Muscle of arm (tissue), 14 donors: ENCODE measurements at places on chromosomes 5 and 9.
A peak's percentile ranks its signal among the peaks of the same experiment; 100 is the strongest.

GRCh38 chr5:14531668-14532067, 49.9 kb upstream of the OTULINL start:
- DNase-seq: no peak

DNA sequence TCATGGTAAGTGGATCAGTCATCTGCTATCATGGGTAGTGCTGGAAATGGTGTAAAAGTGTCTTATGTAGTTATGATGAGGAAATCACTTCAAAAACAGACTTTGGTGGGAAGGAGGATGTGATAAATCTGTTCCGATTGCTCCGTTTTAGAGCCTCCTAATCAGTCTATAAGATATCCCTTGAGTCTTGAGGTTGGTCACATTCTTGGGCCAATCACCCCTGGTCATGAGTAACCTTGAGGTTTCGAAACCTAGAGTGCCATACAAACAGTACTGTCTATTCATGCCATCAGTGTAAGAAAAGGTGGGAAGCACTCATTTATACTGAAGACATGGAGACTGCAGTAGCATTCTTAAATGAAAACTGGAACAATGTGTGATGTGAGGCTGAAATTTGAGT, 45.8 kb downstream of the LRRTM2 start:
- DNase-seq: no peak

DNA sequence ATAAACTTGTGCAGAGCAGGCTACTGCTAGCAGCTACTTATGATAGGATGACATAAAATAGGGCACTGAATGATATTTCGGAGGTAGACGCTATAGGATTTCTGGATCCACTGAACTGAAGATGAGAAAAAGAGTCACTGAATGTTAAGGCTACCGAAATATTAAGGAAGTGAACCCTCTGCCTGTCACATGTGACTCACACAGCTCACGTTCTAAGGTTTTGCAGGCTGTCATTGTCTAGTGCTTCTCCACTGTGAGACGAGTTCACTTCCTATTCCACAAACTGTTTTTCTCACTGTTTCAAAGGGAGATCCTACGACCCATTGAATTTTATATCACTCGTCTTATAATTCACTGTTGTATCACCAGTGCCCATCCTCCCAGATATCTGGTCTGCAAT, 100.8 kb downstream of the CTNND2 start:
- DNase-seq: no peak

DNA sequence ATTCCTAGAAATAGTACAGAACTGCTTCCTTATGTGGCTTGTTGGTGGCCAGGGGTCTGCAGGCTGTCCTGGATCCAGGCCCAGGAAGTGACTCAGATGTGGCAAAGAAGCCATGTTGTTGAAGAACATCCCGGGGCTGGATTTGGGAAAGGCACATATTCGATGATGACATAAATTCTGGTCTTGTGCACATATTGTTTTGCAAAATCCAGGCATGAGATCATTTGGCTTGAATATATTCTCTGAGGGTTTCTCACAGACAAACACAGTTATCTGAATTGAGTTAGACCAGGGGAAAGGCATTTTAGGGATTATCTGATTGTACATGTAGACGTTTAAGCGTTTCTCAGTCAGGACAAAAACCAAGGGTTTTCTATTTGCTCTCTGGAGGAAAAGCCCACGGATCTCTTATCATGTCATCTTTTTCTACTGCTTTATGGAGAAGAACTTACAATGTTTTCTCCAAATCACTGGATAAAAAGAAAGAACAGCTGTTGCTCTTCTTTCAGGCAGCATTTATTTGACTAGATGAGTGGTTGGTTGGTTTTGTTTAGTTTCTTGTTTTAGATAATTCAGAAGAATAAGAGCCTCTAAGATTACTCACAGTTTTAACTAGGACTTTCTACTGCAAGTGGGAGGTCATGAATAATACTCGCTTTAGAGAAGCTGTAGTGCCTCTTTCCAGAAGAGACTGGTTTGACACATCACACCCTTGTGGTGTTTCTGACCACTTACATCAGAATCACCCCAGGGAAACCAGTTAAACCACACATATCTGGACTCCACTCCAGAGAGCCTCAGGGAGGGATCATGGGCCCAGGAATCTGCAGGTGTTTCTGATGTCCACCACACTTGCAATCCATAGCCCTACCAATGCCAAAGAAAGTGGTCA, 29.5 kb upstream of the LHFPL2 start:
- peak; percentile 91 for DNase-seq

DNA sequence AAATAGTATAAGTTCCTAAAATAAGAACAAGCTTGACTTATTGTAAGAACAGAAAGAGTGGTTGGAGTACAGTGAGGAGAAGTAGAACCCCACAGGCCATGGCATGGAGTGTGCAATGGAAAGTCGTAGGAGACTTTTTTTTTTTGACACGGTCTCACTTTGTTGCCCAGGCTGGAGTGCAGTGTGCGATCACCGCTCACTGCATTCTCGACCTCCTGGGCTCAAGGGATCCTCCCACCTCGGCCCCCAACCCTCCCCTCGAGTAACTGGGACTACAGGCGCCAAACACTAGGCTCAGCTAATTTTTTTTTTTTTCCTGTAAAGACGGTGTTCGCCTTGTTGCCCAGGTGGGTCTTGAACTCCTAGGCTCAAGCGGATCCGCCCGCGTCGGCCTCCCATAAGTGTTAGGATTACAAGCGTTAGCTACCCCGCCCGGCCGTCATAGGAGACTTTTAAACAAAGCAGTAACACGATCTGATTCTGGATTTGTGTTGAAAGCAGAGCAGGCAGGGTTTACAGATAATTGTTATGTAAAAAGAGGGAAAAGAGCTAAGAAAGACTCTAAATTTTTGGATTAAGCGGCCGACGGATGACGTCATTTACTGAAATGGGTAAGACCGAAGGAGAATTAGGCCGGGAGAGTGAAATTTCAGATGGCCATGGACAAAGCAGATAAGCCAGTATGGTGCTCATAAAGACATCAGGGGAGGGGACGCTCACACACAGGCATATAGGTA, 752 bp downstream of the TSTD2 start:
- no peak for DNase-seq
